ENCODE measurements at places on chromosomes 1 and 21. TPM values are rescaled to one million over a fixed set of nuclear protein-coding genes. Genes with fewer than 3 reads are reported as not detected.

DNA sequence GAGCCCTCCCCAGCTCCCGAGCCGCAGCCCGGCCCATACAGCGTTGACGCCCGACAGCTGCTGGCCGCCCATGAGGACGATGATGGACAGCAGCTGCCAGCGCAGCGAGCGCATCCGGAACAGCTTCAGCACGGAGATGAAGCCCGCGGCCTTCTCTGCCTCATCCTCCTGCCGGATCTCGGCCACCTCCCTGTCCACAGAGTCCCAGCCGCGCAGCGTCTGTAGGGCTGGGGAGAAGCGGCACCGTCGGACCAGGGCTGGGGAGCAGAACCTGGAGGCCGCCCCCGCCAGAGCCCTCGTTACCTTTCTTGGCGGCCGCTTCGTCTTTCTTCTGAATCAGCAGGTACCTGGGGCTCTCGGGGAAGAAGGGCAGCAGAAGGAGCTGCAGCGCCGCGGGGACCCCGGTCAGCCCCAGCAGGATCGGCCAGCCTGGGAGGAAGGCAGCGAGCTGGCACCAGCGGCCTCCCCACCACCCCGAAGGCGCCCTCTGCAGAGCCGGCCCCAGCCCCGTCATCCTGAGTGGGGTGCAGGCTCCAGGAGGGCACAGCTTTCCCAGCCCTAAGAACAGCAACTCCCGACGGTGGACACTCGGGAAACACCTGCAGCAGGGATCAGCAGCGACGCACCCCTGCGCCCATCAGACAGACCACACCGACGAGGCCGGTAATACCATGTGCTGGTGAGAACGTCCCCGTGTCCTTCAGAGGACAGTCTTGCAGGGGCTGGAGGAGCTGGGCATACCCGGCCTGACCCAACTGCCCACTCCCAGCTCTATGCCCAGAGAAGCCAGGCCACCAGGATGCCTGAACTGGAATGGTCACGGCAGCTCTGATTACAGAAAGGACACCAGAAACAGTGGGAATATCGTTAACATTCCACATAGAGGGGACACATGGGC, 13.8 kb upstream of the SLC2A7 start:
- DNase-seq, result no peak

- no peak for DNase-seq
Observed at GRCh38 chr1:231171623-231172197, 9.9 kb downstream of the TRIM67 start.

The RHBDL2 gene
- 1.1 TPM for polyA plus RNA-seq

DNA sequence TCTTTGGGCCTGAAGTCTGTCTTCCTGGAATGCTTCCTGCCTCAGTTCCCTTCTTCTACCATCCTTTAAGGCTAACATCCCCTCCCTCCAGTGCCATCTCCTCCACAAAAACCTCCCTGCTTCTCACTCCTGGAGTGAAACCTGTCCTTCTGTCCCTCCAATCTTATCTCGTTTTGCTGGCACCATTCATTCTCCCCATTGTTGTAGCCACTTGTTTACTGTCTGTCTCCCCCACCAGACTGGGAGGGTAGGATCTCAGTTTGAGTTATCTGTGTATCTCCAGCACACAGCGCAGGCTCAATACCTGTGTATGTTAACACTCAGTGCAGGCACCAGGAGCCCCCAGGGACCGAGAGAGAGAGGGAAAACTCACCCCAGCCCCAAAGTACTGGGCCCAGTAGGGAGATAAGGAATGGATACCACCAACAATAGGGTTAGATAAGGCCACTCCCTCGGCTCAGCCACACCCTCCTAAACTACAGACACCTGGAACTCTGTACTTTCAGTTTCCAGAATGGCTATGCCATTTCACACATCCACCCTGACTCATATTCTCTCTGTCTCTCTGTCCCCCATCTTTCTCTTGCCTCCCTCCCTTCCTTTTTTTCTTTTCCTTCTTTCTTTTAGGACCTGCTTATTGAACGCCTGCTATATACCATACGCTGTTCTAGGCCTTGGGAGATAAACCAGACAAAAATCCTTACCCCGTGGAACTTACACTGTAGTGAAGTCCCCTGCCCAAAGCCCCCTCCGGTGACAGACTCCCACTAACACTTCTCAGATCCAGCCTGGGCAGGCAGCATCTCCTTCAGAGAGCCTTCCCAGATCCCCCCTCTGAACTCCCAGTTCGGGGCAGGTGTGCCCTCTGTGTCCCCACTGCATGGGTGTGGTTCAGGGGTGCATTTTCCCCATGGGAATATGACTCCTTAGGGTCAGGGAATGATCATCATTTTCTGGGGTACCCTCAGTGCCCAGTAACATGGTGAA, 3.3 kb upstream of the SSBP3 start:
- no peak for DNase-seq

DNA sequence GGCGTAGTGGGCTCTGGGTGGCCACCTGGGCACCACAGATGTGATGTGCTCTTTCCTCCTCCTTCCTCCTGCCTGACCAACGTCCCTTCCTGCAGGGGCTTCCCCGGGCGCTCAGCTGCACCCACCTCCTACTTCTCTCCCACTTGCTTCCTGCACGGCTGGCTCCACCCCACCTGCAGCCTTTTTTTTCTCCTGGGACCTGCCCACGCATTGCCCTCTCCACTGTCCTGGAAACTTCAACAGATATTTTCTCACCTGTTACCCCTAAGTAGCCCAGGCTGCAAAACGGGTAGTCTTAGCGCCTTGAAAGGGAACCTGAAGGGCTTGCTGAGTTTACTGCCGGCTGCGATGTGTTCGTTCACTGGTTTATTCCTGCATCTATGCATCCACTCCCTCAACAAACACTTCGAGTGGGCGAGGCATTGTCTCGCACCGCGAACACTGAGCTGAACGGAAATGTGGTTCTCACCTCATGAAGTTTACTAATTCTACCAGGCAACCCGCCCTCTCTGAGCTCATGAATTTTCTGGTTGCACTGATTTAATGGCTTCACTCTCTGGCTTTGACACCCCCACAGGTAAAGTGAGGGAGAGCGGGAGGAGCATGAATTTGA, 23.6 kb downstream of the ZBTB18 start:
- no peak for DNase-seq

GRCh38 chr1:225731491-225731890, 46.1 kb upstream of the SRP9 start:
- no peak for DNase-seq
